ENCODE measurements at places on chromosomes 1 and 21.

DNA sequence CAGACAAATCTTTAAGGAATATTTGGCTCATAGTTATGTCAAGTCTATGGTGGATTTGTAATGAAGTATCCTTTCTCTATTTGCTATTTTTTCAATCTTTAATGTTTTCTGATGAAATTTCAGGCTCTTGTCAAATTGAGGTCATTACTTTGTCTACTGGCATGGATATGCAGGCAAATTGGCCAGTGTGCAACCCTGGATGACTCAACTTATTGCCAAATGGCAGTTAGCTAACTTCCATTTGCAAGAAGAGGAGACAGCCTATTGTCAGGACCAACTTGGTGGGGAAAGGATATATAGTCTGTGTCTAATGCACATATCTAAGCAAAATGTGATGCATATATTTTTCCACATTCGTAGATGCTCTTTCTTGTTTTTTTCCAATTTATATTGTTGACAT, 530.5 kb downstream of the PTBP2 start:
- DNase-seq = no peak

DNA sequence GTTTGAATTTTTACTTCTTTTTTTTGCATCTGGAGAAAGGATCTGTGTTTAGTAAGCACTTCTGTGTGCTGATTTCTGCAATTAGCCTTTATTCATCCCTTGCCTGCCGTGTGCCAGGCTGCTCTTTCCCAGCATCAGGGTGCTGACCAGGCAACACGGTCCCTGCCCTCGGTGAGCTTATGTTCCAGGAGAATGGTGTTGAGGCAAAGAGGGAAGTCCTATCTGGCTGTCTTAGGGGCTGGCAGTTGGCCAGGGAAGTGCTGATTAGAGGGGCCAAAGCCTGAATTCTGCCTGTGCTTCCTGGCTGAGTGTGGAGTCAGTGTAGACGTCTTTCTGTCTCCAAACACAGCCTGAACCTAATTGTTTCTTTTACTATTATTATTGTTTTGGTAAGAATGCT, 187.1 kb downstream of the CAMTA1 start:
- DNase-seq = no peak

GRCh38 chr1:203271018-203271743, 34.1 kb upstream of the BTG2 start:
- DNase-seq = no peak

GRCh38 chr1:151613282-151613780, 1.5 kb downstream of the SNX27 start:
- DNase-seq = no peak
